ENCODE measurements at places on chromosomes 3 and 15. TPM values are rescaled to one million over a fixed set of nuclear protein-coding genes. Genes with fewer than 3 reads are reported as not detected.

The PLSCR5 gene
- total RNA-seq: not detected

The MOBP gene
- total RNA-seq: not detected

The SNRPN gene
- 1.7 TPM for total RNA-seq

The ARID3B gene
- total RNA-seq: 1.3 TPM

The ITIH4 gene
- total RNA-seq: not detected

The SUCLG2 gene
- total RNA-seq: 39.6 TPM

The AADAC gene
- not detected for total RNA-seq

The CIP2A gene
- 50.2 TPM for total RNA-seq

The SI gene
- total RNA-seq: not detected

The PLCH1 gene
- total RNA-seq: not detected

The GOLGA6L7 gene
- total RNA-seq: not detected

The ANKRD34C gene
- total RNA-seq: not detected

The VEPH1 gene
- not detected for total RNA-seq

The GOLGA8B gene
- 54.0 TPM for total RNA-seq

The PARP16 gene
- total RNA-seq: 10.2 TPM

The CFAP91 gene
- total RNA-seq: 0.47 TPM

Measured in MG63 (cell line).